ENCODE measurements at places on chromosomes 7 and 10. TPM values are rescaled to one million over a fixed set of nuclear protein-coding genes. Genes with fewer than 3 reads are reported as not detected.
A peak's percentile ranks its signal among the peaks of the same experiment; 100 is the strongest.

GPR26 gene
- not detected for total RNA-seq

DNA sequence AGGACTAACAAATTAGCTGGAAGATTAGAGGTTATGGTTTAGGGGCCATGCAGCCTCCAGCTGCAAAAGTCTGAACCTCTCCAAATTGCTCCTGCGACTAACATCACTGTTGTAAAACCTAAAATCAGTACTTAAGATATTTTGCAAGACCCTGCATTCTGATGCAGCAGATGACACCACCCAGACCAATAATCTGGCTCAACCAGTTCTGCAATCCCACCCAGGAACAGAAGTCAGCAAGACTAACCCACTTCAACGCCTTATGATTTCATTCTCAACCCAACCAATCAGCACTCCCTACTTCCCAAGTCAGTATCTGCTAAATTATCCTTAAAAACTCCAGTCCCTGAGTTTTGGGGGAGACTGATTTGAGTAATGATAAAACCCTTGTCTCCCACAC, 250.8 kb upstream of the MBL2 start:
- H3K27ac ChIP-seq, result no peak overlapping the region
- no peaks in the 10 kb centered on the region for H3K4me1 ChIP-seq
- no peak for DNase-seq
- no peaks in the 10 kb centered on the region for H3K27me3 ChIP-seq
- H3K36me3 ChIP-seq, result no peaks in the 10 kb centered on the region

DNA sequence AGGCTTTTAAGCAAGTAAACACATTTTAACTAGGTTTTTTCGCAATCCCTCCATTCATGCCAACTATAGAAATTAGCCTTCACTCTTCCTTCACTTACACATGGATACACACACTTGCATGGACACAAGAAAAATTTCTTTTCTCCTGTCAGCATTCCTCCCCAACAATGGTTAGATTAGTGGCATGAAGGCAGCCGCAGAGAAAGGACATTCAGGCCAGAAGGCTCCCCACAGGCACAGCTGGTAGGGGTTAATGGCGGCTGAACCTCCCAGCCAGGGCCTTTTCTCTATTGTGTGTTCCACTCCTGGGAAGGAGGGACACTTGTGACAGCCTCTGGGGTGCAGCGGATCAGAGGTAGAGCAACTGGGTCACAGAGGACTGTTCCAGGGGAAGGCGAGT, 255.0 kb upstream of the SP8 start:
- H3K27me3 ChIP-seq, result no peaks in the 10 kb centered on the region
- no peaks in the 10 kb centered on the region for H3K36me3 ChIP-seq
- no peaks in the 10 kb centered on the region for H3K4me1 ChIP-seq
- no peak overlapping the region for H3K4me3 ChIP-seq
- H3K27ac ChIP-seq, result no peak overlapping the region

DNA sequence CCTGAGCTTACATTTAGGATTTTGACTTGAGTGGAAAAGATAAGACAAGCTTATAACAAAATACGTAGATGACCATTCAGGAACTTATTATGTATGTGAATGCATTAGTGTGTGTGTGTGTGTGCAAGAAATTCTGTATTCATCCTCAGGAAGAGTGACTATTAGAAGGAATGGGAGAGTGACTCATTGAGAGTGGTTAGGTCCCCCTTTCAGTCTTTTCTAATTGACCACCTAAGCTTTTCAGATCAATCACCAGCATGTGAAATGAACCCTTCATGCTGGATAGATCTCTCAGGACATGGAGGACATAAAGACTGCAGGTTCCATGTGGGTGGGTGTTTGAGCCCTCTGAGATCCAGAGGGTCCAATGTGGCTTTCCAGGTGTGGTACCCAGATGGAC, 153.5 kb downstream of the MBL2 start:
- no peak overlapping the region for H3K27ac ChIP-seq
- DNase-seq, result no peak
- H3K36me3 ChIP-seq, result no peaks in the 10 kb centered on the region
- H3K4me3 ChIP-seq, result no peak overlapping the region

GRM8 gene
- 0.59 TPM for total RNA-seq

GJD4 gene
- total RNA-seq, result not detected

DNA sequence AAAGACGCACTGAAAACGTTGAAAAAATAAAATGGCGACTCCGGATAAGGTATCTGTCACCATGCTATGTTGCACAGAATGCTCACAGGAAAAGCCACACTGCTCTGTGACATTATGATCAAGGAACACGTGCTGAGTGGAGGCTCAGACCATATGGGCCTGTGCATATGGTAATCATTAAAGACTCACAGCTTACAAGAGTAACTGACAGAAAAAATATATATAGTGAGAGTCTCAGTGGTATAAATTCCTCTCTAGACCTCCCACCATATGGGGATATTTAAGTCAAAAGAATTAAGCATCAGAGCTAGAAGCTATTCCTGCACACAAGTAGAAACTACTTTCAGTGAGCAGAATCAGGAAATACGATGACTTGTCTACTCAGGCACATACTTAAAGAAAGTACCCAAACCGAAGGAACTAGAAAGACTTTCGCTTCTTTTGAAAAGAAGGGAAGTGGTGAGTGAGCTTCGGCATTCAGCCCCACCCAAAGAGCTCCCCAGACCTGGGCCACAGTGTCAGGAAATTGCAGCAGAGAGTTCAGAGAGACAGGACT, 65.1 kb upstream of the MPP7 start:
- DNase-seq, result no peak
- no peaks in the 10 kb centered on the region for H3K36me3 ChIP-seq
- no peak overlapping the region for H3K4me3 ChIP-seq
- H3K27ac ChIP-seq, result no peak overlapping the region

- no peaks in the 10 kb centered on the region for H3K27me3 ChIP-seq
- H3K4me1 ChIP-seq, result no peaks in the 10 kb centered on the region
- no peak overlapping the region for H3K27ac ChIP-seq
- no peak overlapping the region for H3K4me3 ChIP-seq
- DNase-seq, result no peak
- no peaks in the 10 kb centered on the region for H3K36me3 ChIP-seq
These were observed 239.7 kb upstream of the PLXDC2 start for GRCh38 chr10:19576576-19576975.

GSDME gene
- 5.3 TPM for total RNA-seq

DNA sequence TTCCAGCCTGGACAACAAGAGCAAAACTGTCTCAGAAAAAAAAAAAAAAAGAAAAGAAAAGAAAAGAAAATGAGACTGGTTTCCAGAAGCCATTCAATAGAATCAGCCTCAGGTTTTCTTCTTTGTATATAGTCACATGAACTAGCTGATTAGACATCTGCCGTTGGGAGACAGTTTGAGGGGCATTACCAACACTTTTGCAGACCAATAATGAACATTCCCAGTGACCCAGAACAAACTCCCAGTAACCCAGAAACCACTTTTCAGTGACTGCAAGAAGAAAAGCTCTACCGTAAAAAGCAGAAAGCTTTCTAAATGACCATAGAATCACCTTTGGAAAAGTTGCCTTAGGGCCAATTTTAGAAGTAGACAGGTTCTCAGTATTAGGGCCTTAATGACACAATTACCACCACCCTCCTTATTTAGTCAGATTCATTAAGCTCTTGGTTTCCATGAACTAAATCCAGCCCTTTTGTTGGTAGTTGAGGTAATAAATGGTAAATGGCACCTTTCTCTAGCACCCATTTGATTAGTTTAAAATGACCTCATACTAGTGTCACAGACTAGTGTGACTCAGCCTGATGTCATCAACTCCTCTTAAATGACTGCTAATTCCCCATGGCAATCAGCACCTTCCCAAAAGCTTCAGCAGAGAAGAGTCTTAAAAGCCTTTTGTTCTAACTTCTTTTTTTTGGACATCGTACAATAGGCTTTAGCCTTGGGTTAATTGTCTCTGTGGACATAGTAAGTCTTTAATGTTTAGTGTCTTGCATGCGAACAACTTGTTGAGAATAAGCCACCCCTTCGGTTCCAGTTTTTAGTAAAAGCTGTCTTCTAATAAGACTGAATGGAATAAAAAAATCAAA, 33.6 kb upstream of the XRCC2 start:
- H3K27me3 ChIP-seq, result no peaks in the 10 kb centered on the region
- H3K4me3 ChIP-seq, result no peak overlapping the region
- H3K36me3 ChIP-seq, result no peaks in the 10 kb centered on the region
- no peaks in the 10 kb centered on the region for H3K4me1 ChIP-seq

TMEM184A gene
- total RNA-seq, result not detected

SPDYE8 gene
- total RNA-seq, result not detected

- no peak overlapping the region for H3K27ac ChIP-seq
- DNase-seq, result no peak
- H3K4me3 ChIP-seq, result no peak overlapping the region
- no peaks in the 10 kb centered on the region for H3K36me3 ChIP-seq
- no peaks in the 10 kb centered on the region for H3K4me1 ChIP-seq
These were observed 422.3 kb downstream of the DGKB start for GRCh38 chr7:14480281-14480680.

DNA sequence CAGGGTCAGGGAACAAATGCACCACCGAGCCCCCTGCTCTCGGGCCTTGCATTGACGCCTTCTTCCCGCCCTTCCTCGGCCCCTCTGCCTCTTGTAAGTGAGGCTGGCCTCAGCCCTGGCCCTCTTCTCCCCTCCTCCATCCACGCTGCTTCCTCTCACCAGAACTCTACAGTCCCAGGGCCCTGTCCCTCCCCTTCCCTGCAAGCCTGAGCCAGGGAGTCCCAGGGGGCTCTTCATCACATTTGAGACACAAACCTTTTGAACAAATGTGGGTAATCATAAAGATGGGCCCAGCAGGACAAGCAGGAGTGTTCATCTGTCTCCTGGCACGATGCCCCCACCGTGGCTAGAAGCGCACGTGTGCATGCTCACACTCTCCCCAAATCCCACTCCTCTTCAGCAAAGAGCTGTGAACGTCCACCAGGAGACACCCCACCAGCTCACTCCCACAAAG, 57.7 kb downstream of the SLIT1 start:
- no peak for DNase-seq
- H3K36me3 ChIP-seq, result no peaks in the 10 kb centered on the region
- H3K27ac ChIP-seq, result no peak overlapping the region
- no peak overlapping the region for H3K4me3 ChIP-seq

DNA sequence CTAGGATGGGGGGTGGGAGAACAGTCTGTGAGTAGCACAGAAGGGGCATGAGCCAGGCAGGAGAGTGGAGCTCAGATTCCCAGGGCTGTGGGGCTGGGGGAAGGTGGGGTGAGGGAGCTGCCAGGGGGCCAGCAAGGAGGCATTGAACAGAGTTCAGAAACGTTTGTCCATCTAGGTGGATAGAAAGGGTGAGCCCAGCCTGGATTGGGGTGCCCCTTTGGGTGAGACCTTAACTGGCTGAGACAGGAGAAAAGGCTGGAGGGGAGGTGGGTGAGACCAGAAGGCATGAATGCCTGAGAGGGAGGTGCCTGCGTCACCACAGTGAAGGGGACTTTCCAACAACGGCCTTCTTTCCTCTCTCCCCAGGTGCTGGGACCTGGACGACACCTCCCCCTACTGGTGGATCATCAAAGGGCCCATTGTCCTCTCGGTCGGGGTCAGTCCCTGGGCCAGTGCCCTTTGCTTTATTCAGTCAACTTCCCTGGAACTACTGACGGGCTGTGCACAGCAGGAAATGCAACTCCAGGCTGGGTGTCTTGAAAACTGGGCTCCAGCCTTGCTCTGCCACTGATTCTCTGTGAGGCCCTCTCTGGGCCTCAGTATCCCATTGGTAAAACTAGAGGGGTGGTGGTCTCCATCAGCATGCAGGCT, 11.0 kb downstream of the GHRHR start:
- no peaks in the 10 kb centered on the region for H3K36me3 ChIP-seq
- no peaks in the 10 kb centered on the region for H3K4me1 ChIP-seq

DNA sequence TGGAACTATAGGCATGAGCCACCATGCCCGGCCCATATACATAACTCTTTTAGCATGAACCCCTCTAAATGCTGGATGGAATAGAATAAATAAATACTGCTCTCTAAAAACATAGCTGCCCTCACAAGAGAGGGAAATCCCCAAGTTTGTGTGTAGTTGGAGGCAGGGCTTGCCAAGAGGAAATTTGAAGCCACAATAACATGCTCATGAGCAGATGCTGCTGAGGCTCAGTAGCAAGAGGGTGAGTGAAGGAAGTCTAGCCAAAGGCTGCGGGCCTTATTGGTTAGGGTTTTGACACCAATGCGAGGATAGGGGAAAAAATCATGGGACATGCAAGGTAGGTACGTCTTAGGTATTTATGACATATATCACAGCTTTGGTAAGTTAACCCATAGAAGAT, 17.3 kb downstream of the TPK1 start:
- no peak for DNase-seq
- no peak overlapping the region for H3K27ac ChIP-seq
- H3K4me1 ChIP-seq, result peaks cover 3% of the 10 kb centered on the region

- no peaks in the 10 kb centered on the region for H3K36me3 ChIP-seq
- no peaks in the 10 kb centered on the region for H3K27me3 ChIP-seq
- H3K4me3 ChIP-seq, result peak overlapping the region; percentile 31
- no peak overlapping the region for H3K27ac ChIP-seq
These were observed 842 bp downstream of the SEMA3A start for GRCh38 chr7:84193747-84194146.

LHFPL3 gene
- not detected for total RNA-seq

COMMD3 gene
- total RNA-seq, result 28.0 TPM

PRF1 gene
- 6.6 TPM for total RNA-seq

- H3K4me1 ChIP-seq, result peaks cover 3% of the 10 kb centered on the region
- H3K36me3 ChIP-seq, result no peaks in the 10 kb centered on the region
- no peak overlapping the region for H3K27ac ChIP-seq
- no peaks in the 10 kb centered on the region for H3K27me3 ChIP-seq
- DNase-seq, result no peak
These were observed 5.0 kb downstream of the TSPAN33 start for GRCh38 chr7:129149511-129149910.

GRCh38 chr7:137882261-137882668, 35.5 kb upstream of the DGKI start:
- peaks cover 44% of the 10 kb centered on the region for H3K36me3 ChIP-seq
- no peak overlapping the region for H3K27ac ChIP-seq
- H3K4me1 ChIP-seq, result no peaks in the 10 kb centered on the region
- H3K27me3 ChIP-seq, result no peaks in the 10 kb centered on the region

DNA sequence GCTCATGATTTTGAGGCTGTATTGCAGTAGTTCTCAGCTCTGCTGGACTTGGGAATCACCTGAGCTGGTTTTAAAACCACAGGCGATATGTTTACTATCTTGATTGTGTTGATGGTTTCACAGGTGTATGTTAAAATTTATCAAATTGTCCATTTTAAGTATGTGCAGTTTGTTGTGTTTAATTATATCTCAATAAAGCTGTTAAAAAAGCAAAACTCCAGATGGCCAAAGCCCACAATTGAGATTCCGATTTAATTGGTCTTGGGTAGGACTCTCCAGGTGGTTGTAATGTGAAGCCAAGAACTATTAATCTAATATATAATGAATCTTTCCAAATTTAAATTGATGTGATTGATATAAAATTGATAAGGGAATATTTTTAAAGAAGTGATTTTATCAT, 48.6 kb downstream of the NRCAM start:
- DNase-seq, result no peak
- H3K27me3 ChIP-seq, result no peaks in the 10 kb centered on the region
- H3K4me3 ChIP-seq, result no peak overlapping the region
- no peak overlapping the region for H3K27ac ChIP-seq
- H3K4me1 ChIP-seq, result no peaks in the 10 kb centered on the region

- no peak overlapping the region for H3K4me3 ChIP-seq
- no peaks in the 10 kb centered on the region for H3K4me1 ChIP-seq
- peak overlapping the region; percentile 22 for H3K27ac ChIP-seq
These were observed 13.4 kb downstream of the WDR86 start for GRCh38 chr7:151396328-151396970.

GRCh38 chr7:1919539-1920265, 249.6 kb downstream of the ELFN1 start:
- DNase-seq, result no peak
- H3K4me1 ChIP-seq, result peaks cover 7% of the 10 kb centered on the region

All from tibial nerve (tissue), 4 donors.